ENCODE measurements at places on chromosomes 12 and 14. TPM values are rescaled to one million over a fixed set of nuclear protein-coding genes. Genes with fewer than 3 reads are reported as not detected.

GLIPR1L1 gene
- total RNA-seq = not detected

CLEC2A gene
- total RNA-seq = not detected

AP1G2 gene
- total RNA-seq = 271 TPM

VRTN gene
- total RNA-seq = not detected

KRR1 gene
- 48.5 TPM for total RNA-seq

ARHGAP5 gene
- 106 TPM for total RNA-seq

CEBPE gene
- not detected for total RNA-seq

TBPL2 gene
- total RNA-seq = not detected

LMNTD1 gene
- not detected for total RNA-seq

TSPAN19 gene
- total RNA-seq = not detected

RGS6 gene
- total RNA-seq = 2.5 TPM

DNA sequence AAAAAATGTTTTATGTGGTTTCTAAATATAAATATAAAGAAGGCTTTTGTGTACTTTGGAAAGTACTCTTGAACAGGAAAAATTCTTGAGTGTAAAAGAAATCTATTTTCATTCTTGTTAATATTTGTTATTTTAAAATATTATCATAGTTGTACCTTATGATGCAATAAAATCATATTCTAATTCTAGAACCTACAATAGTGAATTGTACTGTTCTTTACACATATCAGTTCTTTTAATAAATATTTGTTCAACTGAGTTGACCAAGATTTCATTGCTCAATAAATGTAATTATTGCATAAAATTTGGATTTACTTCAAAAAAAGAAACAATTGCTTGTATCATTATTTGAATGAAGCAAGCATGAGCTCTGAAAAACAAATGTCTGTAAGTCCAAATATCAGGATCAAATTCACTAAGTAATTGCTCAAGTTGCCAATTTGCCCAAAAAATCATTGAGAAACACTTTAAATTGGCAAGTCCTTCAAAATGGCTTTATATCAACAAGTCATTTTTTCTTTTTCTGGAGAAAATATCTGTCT, 191.6 kb upstream of the SLC16A7 start:
- DNase-seq = no peak

- no peak for DNase-seq
These were observed 17.1 kb downstream of the TMBIM4 start for GRCh38 chr12:66152732-66153131.

- no peak for DNase-seq
These were observed 259.9 kb upstream of the DDHD1 start for GRCh38 chr14:53412819-53413675.

DNA sequence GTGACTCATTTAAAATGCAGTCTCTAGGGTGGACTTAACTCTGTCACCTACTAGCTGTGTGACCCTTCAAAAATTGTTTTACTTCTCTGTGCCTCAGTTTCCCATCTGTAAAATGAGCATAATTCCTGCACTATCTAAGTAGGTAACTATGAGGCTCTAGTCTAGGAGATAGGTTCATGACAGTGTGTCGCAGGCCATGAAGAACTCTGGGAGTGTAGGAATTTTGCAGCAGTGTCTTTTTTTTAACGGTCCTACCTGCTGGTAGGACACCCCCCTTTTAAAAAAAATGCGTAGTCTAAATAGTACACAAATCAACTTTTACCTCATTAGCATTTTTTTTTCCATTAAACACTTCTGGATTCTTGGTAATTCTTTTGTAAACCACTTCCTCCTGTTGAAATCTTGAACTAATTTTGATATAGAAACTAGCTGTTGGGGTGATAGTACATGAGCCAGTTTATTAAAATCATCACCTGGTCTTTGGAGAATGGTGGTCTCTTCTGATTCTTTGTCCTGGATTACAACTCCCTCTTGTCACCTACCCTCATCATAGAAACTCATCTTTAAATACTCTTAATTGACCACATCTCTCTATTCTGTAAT, 86.0 kb upstream of the SLC38A2 start:
- DNase-seq = no peak

GRCh38 chr12:46159309-46159901, 109.4 kb downstream of the SLC38A1 start:
- no peak for DNase-seq

DNA sequence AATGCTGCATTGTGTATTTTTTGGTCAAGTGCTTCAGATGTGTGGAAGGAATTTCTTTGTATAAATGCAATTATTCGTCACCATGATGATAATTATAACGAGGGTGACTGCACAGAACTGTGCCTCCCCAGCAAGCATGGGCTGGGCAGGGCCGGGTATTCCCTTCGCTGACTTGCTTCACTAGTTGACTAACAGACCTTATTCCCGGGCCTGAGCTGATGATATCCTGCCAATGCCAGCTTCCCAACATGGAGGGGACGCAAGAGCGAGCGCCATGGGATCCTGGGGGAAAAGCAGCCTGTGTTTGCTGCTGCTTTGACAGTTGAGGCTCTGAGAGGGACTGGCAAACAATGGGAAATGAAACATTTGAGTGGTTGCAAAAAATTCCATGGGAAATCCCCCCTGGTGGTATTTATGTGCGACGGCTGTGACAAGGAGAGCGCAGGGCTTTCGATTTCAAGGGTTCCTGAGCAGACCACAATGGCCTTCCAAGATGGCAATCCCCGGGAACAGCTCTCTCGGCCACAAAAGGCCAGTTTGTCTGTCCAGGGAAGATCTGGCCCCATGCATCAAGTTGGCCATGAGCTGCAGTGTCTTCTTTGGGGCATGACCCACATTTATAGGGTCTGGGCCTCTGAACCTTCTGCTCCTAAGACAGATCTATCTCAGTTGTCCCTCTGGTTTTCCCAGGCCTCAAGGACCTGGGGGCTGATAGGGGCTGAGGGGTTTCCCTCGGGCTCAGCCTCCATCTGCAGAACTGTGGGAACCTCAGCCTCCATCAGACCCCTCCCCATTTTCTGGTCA, 21.9 kb upstream of the MAP1LC3B2 start:
- DNase-seq = no peak

DNA sequence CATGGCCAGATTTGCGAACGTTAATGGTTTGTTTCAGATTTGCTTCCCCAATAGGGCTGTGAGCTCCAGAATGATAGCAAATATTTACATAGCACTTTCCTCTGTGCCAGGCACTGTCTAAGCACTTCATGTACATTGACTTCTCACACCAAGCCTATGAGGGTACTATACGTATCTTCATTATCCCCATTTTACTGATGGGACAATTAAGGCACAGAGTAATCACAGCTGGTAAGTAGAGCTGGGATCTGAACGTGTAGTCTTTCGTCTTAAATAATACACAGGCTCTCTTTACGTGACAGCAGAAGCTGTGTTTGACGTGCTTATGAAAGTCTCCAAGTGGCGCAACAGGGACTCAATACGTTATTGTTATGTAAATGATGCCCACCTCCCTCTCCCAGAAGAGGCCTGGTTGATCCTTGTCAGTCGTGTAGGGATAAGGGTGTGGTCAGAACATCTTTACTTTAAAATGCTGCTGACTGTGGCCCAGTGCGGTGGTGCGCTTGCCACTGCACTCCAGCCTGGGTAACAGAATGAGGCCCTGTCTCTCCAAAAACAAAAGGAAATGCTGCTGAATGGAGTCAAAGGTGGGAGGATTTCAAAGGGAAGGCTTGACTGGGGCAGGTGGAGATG, 66.3 kb upstream of the TCL1B start:
- no peak for DNase-seq

DNA sequence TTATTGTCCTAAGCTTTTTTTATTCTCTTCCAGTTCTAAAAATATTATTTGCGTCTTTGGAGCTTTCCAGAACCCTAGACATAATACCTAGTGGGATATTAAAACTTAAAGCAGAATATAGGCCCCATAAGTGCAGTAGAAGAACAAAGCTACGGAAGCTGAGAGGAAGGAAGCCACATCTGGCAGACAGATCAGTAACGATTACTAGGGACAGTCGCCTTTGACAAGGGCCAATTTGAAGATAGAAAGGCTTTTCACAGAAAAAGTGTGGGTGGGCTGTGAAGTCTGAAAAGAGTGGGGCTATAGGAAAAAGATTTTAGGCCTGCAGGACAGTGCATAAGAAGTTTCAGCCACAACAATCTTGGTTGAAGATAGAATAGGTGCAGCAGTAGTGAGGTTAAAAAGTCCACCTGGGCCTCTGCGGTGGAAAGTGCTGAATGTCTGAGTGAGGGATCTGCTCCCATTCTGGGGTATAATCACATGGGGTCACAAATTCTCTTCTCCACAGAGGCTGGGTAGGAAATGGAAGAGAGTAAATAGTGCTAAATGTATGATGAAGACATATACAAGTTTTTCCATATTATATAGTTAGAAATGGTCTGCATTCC, 114.5 kb downstream of the CMAS start:
- DNase-seq = no peak

DNA sequence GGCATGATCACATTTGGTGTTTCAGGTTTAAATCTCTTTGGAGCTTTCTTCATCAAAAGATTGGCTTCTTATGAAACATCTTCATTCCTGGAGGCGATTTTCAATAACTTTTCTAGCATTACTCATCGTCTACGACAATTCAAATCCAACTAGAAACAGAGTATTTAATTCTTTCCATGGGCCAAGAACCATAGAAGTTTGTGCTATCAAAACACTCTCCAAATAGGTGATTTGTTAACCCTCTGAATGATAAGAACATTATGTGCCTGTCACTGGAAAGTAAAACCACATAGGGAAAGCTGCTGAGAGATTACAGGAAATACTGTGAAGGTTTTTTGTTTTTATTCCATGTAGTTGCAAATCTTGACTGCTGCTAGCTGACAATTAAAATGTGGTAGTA, 6.9 kb upstream of the DCN start:
- DNase-seq = no peak

GRCh38 chr12:15722951-15723350, 66.2 kb downstream of the EPS8 start:
- no peak for DNase-seq

DNA sequence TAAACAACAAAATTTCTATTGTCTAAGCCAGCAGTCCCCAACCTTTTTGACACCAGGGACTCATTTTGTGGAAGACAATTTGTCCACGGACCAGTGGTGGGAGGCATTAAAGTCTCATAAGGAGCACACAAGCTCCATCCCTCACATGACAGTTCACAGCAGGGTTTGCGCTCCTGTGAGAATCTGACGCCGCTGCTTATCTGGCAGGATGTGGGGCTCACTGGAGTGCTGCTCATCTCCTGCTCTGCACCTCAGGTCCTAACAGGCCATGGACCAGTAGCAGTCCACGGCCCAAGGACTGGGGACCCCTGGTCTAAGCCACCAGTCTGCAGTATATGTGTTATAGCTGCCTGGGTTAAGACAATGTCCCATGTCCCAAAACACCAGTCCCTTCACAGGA, 27.2 kb downstream of the VCPKMT start:
- DNase-seq = no peak

- DNase-seq = no peak
These were observed 146.5 kb downstream of the CFAP54 start for GRCh38 chr12:96635844-96636243.

GRCh38 chr12:18782827-18783226, 44.9 kb downstream of the CAPZA3 start:
- DNase-seq = no peak

GRCh38 chr14:24829862-24830261, 195.9 kb upstream of the GZMB start:
- DNase-seq = no peak

DNA sequence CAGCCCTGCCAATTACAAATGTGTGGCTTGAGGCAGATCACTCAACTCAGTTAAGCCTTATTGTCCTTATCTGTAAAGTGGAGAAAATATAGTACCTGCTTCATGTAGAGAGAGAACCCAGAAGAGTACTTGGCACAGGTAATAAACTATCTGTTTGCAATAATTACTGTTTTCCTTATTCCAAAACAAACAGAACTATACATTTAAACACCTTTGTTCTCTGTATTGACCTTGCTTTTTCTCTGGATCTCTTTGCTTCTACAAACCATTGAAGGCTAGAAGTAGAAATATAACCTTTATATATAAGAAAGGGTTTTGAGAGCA, 70.8 kb upstream of the SRSF5 start:
- DNase-seq = no peak

- DNase-seq = no peak
These were observed 27.2 kb upstream of the PTPRB start for GRCh38 chr12:70664465-70664881.

DNA sequence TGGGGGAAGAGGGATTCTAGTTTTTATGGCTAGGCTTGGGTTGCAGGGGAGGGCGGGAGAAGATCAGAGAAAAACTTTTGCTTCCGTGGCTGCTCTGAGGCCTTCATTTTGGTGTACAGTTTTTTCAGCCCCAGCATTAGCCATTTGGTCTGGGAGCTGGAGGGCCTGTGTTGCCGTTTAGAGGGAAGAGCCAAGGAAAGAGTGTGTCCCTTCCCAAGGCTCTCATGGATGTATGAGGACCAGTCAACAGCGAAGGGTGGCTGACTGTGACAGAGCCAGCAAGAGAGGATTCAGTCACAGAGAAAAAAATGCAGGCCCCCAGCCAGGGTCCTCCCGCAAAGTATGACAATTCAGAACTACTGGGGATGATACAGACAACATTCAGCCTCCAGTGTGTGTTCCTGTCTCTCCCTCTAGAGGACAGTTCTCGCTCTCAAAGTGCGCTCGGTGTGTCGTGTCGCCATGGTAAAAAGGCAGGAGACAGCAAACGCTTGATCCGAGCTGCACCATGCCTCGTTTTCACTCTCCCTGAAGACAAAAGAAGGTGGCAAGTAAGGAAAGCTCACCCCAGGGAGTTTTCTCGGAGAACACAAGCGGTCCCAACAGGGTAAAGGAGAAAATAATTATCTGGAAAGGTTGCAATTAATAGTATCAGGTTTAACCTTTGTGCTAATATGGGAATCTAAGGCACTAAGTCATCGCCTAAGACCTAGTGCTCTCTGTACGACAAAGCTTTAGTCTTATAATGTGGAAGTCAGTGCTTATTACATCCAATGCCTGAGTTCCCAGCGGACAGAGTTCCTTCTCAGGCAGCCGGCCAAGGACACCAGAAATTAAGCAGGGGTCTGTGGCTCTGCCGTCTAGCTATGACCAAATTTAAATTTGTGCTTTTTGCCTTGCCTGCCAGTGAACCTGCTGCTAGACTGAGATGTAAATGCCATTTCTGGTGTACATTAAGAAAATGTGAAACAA, 157.3 kb upstream of the PLXNC1 start:
- peak; percentile 30 for DNase-seq

GRCh38 chr12:91225316-91225715, 42.7 kb upstream of the DCN start:
- no peak for DNase-seq

- DNase-seq = peak; percentile 40
These were observed 147.4 kb upstream of the EGLN3 start for GRCh38 chr14:34098045-34098984.
